Stimulated activated CD4-positive, alpha-beta T cell treated with anti-CD3 and anti-CD28 coated beads, Interleukin-1b, Interleukin-23, amount 100 ng/mL, for 1 hour (primary cell): ENCODE measurements at places on chromosomes 6 and 20.

GRCh38 chr6:116019428-116019827 lies 41.3 kb downstream of the FRK start:
- DNase-seq = no peak

GRCh38 chr20:54040531-54040930 lies 29.9 kb downstream of the BCAS1 start:
- DNase-seq = no peak

GRCh38 chr6:33769248-33769821 lies 19.6 kb downstream of the LEMD2 start:
- no peak for DNase-seq

- DNase-seq = no peak
These were observed 29.7 kb downstream of the GSTA4 start for GRCh38 chr6:52965380-52965779.

GRCh38 chr6:10554826-10555225 lies 33.7 kb downstream of the GCNT2 start:
- DNase-seq = no peak

GRCh38 chr6:117568831-117569410 lies 33.4 kb downstream of the GOPC start:
- no peak for DNase-seq

- no peak for DNase-seq
These were observed at the start of gene ALDH8A1 for GRCh38 chr6:134949927-134950326. ALDH8A1 (minus strand) TSS chr6:134950101; CDS start chr6:134950053, 48 bp downstream.

- no peak for DNase-seq
These were observed 27.1 kb downstream of the LBP start for GRCh38 chr20:38373231-38373867.

DNA sequence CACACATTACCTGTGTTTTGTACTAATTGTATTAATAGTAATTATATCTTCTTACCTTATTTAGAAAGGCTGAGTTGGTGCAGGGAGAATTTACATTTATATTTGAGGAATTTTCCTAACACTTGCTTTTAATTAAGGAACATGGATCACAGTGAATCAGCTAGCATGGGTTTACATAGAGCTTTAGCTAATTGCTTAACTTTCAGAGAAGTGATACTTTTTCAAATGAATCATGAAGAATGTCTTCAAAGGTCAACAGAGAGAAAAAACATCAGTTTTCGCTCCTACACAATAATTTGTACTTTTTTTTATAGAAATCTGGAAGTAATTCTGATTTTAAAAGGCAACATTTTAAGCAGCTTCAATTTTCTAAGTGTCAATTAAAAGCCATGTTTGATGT lies 195.0 kb upstream of the HEY2 start:
- no peak for DNase-seq

GRCh38 chr6:169568314-169569087 lies 133.3 kb downstream of the WDR27 start:
- DNase-seq = no peak
